H9 (cell line): ENCODE measurements at places on chromosomes 16 and 17. TPM values are rescaled to one million over a fixed set of nuclear protein-coding genes. Genes with fewer than 3 reads are reported as not detected.
A peak's percentile ranks its signal among the peaks of the same experiment; 100 is the strongest.

The RGS11 gene
- 2.9 and 3.4 TPM in 2 replicates for total RNA-seq

The ZNF747 gene
- 17.5 and 18.4 TPM in 2 replicates for total RNA-seq

DNA sequence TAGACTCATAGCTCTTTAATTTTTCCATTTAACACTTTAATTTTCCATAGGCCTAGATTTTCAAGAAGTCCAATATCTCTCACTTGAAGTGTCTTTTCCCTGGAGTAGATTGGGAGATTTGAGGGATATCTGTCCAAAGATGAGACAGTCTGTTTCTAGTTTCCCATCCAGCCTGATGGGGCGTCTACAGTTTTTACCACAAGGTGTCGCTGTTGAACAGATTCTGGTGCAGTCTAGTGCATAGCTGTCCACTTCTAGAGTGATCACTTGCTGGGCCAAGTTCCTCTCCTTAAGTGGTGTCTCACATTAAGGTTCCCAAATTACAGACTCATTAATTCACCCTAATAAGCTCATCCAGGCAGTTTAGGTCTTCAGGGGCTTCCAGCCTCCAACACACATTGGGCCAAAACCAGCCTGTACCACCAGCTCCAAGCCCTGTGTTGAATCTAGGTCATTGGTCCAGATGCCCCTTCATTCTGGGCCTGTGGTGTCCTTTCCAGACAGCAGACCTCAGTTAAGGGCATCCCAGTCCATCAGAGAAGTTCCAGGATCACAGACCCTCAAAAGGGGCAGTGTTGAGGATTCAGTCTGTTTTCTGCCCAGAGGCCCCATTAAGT lies 9.4 kb downstream of the SNX20 start:
- H3K4me3 ChIP-seq = no peak overlapping the region
- H3K4me1 ChIP-seq = no peaks in the 10 kb centered on the region
- H3K27ac ChIP-seq = no peak overlapping the region
- H3K36me3 ChIP-seq = peaks cover 17% of the 10 kb centered on the region
- no peak for DNase-seq

GRCh38 chr17:39820541-39820940 lies 43.6 kb downstream of the IKZF3 start:
- H3K36me3 ChIP-seq = peaks cover 8% of the 10 kb centered on the region
- no peak overlapping the region for H3K27ac ChIP-seq
- H3K4me1 ChIP-seq = peaks cover 4% of the 10 kb centered on the region; the same call in 1 of the 2 replicates
- no peaks in the 10 kb centered on the region for H3K27me3 ChIP-seq

DNA sequence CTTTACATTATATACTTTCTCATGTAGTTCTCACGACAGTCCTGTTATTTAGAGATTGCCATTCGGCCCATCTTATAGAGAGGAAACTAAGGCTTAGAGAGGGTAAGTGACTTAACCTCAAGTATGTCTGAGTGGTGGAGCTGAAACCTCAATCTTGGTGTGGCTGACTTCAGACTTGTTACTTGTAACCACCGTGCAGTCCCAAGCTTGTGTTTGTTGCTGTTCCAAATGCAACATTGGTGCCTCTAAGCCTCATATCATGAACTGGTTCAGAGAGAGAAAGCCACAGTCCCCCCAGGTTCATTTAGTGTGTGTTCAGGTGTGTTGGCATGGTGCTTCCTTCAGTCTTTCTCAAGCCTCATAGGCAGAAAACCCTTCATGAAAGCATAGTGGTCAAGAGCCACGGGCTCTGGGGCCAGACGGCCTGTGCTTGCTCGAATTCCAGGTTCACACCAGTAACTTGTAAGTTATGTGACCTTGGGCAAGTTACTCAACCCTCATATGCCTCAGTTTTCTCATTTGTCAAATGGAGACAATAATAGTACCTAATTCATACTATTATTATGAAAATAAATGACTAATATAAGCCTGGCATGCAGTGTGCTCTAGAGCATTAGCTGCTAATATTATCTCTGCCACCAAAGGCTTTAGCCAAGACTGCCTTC lies 39.9 kb downstream of the CDH1 start:
- no peak for DNase-seq
- no peak overlapping the region for H3K27ac ChIP-seq
- peaks cover 41% of the 10 kb centered on the region for H3K36me3 ChIP-seq
- peaks cover 16% of the 10 kb centered on the region; the same call in 1 of the 2 replicates for H3K4me1 ChIP-seq
- no peak overlapping the region for H3K4me3 ChIP-seq

DNA sequence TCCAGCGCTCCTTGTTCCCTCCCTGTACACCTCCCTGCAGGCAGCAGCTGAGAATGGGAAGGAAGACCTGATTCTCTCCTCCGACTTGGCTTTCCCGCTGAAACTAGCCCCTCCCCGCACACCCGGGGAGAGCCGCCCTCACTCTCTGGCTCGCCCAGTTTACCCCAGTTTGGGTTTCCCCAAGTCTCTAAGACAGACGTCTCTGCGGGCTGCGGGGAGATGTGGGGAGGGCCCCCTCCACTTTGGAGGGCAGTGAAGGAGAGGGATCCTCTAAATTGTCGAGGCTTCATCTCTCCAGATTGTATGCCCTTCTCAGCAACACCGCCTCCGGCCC lies 797 bp downstream of the GRB7 start:
- H3K27ac ChIP-seq = no peak overlapping the region
- H3K36me3 ChIP-seq = peaks cover 5% of the 10 kb centered on the region; the same call in 2 of the 3 replicates
- H3K27me3 ChIP-seq = no peaks in the 10 kb centered on the region
- peak; percentile 75 for DNase-seq
- peak overlapping the region; percentile 85 for H3K4me3 ChIP-seq
- peaks cover 3% of the 10 kb centered on the region; the same call in 1 of the 2 replicates for H3K4me1 ChIP-seq

DNA sequence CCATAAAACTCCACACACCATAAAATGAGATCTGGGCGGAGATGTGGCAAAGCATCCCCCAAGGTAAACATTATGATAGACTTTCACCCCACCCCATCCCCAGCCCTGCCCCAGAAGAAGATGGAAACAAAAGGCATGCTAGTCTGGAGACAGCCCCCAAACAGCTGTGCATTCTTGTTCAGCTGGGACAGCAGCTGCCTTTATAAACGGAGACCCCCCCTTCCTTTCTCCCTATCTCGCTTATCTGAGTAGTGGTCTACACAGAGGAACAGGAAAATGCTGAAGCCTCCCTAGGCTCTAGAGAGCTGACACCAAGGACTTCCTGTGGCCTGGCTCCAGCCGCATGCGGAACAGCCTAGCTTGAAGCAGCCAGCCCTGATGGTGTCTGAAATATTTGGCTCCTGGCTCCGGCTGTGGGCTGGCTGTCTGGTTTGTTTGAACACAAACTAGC lies 190.3 kb upstream of the ANKFN1 start:
- H3K4me3 ChIP-seq = no peak overlapping the region
- no peaks in the 10 kb centered on the region for H3K27me3 ChIP-seq
- H3K4me1 ChIP-seq = no peaks in the 10 kb centered on the region

GRCh38 chr17:68532826-68533225 lies 20.6 kb downstream of the PRKAR1A start:
- H3K36me3 ChIP-seq = peaks cover 78% of the 10 kb centered on the region
- no peaks in the 10 kb centered on the region for H3K4me1 ChIP-seq
- DNase-seq = no peak
- no peaks in the 10 kb centered on the region for H3K27me3 ChIP-seq
- no peak overlapping the region for H3K27ac ChIP-seq

GRCh38 chr17:47792457-47792856 lies 29.1 kb downstream of the OSBPL7 start:
- H3K4me1 ChIP-seq = no peaks in the 10 kb centered on the region
- H3K27ac ChIP-seq = no peak overlapping the region
- DNase-seq = no peak
- H3K27me3 ChIP-seq = peaks cover 5% of the 10 kb centered on the region; the same call in 1 of the 2 replicates
- H3K4me3 ChIP-seq = no peak overlapping the region

DNA sequence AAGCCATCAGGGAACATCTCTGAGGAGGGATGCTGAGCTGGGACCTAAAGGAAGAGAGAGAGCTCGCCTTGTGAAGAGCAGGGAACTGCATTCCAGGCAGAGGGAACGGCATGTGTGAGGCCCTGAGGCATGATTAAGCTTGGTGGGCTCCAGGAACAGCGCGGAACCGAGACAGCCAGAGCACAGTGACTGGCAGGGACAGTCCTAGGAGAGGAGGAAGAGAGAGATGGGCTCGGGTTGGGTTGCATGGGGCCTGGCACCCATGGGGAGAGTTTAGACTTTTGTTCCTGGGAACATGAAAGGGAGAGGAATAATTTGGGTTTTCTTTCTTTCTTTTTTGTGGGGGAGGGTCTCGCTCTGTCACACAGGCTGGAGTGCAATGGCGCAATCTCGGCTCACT lies 39.2 kb upstream of the CPNE2 start:
- H3K27ac ChIP-seq = no peak overlapping the region
- no peaks in the 10 kb centered on the region for H3K36me3 ChIP-seq
- H3K4me3 ChIP-seq = no peak overlapping the region

GRCh38 chr17:81412490-81413093 lies 17.3 kb downstream of the BAHCC1 start:
- no peaks in the 10 kb centered on the region for H3K36me3 ChIP-seq
- no peak overlapping the region for H3K4me3 ChIP-seq
- no peak overlapping the region for H3K27ac ChIP-seq
- no peaks in the 10 kb centered on the region for H3K27me3 ChIP-seq

DNA sequence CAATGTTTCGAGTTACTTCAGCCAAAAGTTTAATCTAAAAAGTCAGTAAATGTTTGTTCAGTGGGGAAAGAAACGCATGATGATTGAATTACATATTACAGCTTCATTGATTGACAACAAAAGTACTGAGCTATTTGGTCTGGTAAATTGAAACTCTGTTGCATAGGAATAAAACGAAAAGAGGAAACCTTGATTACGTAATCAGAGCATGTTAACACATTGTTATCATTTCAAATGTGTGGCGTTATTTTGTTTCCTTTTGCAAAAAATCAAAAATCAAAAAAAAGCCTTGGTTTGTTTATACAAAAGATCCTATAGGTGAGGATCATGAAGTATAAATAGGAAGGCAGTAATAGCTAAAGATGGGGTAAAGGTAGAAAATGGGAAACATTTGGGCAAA lies 19.5 kb upstream of the CA10 start:
- no peaks in the 10 kb centered on the region for H3K36me3 ChIP-seq
- no peak overlapping the region for H3K27ac ChIP-seq
- DNase-seq = no peak
- H3K4me3 ChIP-seq = no peak overlapping the region

DNA sequence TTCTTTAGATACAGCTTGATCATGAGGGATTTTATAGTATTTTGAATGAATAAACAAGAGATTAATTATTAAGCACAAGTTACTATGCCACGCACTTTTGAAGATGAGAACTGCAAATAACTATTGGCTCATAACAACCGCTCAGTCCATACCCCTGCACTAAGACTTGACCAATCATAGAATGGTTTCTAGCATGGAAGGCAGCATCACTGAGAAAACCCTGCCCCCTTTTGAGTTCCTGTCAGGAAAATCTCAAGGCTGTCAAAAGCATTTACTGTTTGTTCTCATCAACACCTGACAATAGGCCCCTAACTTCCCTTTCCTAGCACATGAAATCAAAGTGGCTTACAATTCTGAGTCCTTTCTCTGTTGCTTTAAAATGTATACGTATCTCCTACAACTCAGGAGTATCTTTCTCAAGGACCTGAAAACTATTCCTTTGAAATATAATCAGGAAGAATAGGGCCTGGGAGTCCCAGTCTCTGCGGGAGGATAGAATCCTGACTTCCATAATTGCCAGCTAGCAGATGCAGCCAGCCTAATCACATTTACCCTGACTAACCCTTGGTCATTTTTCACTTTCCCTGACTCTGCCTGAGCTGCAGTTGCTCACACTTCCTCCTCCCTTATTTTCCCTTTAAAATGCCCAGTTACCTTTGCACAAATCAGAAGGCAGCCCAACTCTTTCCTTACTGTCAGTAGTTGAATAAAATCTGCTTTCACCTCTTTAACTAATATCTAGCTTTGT lies 9.1 kb upstream of the MMD start:
- DNase-seq = no peak
- H3K4me1 ChIP-seq = no peaks in the 10 kb centered on the region
- H3K4me3 ChIP-seq = no peak overlapping the region
- H3K27me3 ChIP-seq = no peaks in the 10 kb centered on the region
